ENCODE measurements at places on chromosomes 13 and 19.

DNA sequence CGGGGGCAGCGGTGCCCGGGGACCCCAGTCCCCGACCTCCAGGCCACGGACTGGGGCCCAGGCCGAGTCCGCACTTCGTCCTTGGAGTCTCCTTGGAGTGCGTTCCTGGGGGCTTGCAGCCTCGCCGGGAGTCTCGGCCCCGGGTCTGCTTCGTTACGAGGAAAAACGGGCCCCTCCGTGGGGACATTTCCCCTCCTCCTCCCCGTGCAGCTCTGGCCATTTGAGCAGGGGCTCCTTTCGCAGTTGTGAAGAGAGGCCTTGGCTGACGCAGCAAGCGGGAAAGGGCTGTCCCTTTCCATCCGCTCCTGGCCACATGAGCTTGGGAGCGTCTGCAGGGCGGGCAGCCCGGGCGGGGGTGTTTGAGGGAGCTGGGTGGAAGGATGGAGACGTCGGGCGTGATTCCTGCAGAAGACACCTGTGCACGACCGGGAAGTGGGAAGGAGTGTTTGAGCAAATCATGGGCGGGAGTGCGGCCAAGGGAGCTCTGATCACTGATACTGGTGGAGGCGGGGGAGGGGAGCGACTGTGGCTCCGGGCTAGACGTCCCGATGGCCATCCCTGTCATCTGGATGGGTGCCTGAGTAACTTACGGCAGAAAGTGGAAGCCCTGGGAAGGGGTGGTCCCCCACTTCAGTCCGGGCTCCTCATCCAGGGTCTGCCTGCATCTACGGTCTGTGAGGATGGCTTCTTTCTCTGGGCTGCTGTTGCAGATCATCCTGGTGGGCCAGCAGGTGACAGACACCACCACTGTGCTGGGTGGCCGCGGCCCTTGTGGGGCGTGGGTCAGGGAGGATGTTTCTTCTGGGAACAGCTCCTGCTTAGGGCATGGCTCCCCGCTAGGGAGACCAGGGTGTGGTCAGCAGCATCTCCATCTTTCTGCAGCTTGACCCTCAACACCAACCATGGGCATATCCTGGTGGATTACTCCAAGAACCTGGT is 736 bp downstream of the GPI start:
- DNase-seq = peak; percentile 23

- no peak for DNase-seq
Measured at GRCh38 chr13:27559719-27560118, 60.6 kb downstream of the LNX2 start.

DNA sequence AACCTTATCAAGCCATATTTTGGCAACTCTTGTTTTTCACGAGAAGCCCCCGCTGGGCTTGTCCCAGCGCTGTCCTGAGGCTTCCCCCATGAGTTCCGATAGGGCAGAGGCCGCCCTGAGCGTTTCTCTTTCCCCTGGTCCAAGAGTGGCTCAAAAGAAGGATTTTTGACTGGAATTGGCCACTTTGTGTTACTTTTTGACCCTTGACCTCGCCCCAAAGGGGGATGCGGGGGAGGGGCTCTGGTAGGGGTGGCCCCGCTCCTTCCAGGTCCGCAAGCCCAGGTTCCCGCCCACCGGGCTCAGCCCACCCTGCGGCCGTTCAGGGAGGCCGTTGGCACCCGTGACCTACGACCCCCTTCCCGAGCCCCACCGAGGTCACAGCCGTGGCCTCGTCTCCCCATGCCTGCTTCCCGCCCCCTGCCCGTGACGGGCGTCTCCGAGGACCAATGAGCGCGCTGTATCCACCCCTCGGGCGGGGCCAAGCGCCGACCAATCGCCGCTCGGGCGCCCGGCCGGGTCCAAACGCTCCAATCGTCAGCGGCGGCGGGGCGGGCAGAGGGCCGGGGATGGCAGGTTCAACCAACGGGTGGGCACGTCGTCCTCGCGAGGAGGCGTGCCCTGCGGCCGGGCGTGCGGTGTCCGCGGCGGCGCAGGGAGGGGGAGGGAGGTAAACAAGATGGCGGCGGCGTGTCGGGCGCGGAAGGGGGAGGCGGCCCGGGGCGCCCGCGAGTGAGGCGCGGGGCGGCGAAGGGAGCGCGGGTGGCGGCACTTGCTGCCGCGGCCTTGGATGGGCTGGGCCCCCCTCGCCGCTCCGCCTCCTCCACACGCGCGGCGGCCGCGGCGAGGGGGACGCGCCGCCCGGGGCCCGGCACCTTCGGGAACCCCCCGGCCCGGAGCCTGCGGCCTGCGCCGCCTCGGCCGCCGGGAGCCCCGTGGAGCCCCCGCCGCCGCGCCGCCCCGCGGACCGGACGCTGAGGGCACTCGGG is at the start of gene STK11:
TSS of gene STK11 (plus strand) at position 665 of the 986 bp plus-strand sequence. CDS start 1,136 bp downstream, outside the sequence.
- DNase-seq = peak; percentile 100

- DNase-seq = no peak
Measured at GRCh38 chr13:111966933-111967332, 100.0 kb upstream of the SOX1 start.

DNA sequence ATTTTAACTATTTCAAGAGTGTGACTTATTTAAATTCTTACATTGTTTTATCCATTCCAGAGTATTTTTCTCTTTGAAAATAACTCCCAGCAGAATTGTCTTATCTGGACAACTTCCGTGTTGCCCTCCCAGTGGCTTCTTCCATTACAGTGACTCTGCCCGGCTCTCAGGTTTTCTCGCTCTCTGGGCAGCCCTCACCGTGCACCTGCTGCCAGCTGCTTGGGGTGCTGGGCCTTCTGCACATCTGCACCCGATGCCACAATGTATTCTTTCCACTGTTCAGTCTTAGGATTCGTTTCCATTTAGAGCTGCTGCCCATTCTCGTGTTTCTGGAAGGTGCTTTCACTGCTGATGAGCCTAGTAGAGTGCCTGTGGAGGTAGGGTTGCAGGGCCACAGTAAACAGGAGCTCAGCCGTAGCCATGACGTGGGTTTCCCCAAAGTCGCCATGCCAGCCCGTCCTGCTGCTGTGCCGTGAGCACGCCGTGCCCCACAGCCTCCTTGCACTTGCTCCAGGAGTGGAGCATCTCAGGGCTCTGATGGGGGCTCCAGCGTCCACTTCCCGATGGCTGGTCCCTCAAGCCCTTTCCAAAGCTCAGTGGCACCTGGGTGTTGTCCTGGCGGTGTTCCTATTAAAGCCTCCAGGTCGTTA is 46.1 kb upstream of the DCUN1D2 start:
- DNase-seq = no peak

DNA sequence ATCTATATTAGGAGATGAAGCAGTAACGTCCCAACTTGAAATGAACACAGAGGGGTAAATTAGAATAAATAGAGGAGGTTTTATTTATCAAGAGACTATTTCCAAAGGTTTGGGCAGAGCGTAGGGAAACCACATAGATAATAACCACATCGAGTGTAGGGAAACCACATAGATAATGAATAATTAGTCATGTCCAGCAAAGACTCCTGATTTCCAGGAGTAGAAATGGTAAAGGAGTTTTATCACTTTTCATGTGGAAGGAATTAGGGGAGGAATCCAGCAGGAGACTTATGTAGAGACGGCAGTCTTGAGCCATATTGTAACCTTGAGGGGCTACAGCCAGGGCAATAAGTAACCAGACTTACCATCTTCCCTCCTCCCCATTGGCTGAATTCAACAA is 136.3 kb upstream of the CSNK1A1L start:
- DNase-seq = no peak

Measured in activated naive CD4-positive, alpha-beta T cell treated with anti-CD3 and anti-CD28 coated beads, Interleukin-2, amount 50 U/mL, for 16 hours (primary cell).